ENCODE measurements at places on chromosomes 4 and X.

GRCh38 chrX:51215266-51215665, 117.4 kb upstream of the NUDT10 start:
- DNase-seq = no peak

DNA sequence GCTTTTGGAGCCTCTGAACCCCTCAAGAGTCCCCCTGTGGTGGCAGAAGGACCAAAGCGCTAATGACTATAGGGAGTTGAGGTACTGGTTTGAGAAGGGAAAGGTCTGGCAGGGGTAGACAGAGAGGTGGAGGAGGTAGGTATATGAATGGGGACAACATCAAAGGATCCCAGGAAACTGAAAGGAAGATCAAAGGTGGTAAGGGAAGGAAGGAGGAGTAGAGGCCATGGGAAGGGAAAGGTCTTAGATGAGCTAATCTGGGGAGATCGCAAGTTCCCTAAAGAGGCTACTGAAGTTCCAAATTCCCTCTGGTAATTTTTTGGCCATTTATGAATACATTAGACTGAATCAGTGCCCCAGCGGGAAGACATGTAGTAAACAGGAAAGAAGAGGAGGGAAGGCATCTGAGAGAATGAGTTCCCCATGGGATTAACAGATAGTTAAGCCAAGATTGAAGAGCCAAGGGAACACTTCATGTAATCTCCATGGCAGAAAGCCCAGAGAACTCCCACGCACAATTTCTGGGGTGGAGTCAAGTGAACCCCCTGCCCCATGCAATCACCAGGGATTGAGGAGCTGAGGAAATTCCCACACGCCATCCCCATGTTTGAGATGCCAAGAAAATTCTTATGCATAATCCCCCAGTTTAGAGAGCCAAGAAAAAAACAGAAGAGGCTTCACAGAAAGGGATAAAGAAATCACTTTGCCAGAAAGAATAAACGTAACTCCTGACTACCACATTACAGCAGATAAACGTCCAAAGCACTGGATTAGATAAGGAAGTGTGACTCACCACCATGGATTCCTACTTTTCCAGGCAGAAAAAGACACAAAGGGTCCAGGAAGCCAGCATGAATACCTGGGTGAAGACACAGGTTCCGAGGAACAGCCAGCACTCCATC, 25.8 kb downstream of the ZNF630 start:
- DNase-seq = no peak

- DNase-seq = no peak
These were observed 34.5 kb downstream of the IQCM start for GRCh38 chr4:149781150-149781549.

DNA sequence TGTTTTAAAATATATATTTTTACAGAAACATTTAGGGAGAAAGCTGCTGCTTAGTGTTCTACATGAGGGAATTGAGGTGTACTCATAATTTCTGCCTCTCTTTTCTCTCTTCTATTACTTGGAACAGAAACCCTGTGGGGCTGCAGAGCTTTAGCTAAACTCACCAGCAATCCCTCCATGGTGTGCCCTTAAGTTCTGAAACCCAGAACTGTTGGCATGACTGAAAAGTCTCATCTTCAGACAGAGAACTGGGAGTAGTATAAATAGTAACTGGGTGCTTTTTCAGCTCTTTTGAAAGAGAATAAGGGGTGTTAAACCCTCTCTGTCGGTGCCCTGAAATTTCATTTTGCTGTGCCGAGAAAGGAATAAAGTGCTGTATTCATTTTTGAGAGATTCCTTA, 294.9 kb upstream of the BOD1L1 start:
- no peak for DNase-seq

- no peak for DNase-seq
These were observed 81.1 kb upstream of the RAPGEF2 start for GRCh38 chr4:159021597-159022385.
